ENCODE measurements at places on chromosomes 3 and 15.

DNA sequence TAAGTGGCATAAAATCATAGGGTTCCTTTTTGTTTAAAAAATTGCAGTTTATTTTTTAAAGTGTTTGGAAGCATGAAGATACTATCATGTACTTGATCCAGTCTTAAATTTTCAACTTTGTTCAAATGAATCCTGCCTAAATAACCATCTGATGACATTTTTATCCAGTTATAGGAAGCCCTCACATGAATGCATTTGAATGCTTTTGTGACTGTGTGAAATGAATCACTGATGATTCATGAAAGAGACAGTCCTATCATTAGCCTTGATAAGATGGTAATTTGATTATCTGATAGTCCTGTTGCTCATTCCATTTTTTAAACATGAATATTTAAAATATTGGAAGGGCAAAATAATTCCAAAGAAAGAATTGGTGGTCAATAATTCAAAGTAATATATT, 401.9 kb upstream of the ROBO2 start:
- no peak for DNase-seq

- DNase-seq: peak; percentile 42
Observed at GRCh38 chr3:155323063-155323666, 29.7 kb upstream of the STRIT1 start.

GRCh38 chr15:90270502-90271150, 5.2 kb downstream of the NGRN start:
- DNase-seq: no peak

DNA sequence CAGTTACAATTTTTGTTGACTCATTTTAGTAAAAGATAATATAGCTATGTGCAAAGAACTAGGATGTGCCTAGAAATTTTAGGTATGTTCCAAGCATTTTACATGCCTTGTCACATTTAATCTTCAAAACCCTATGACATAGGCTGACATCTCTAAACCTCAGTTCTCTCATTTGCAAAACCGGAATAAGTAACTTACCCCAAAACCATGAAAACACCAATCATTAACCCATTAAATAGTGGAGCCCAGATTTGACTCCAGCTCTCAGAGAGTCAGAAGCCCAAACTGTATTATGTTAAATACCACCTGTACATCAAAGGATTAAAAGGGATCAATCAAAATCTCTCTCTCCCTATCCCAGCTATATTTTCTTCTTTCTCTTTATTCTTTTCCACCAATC, 36.6 kb downstream of the GSK3B start:
- no peak for DNase-seq

GRCh38 chr15:32972686-32973085, 221.8 kb downstream of the FMN1 start:
- no peak for DNase-seq

DNA sequence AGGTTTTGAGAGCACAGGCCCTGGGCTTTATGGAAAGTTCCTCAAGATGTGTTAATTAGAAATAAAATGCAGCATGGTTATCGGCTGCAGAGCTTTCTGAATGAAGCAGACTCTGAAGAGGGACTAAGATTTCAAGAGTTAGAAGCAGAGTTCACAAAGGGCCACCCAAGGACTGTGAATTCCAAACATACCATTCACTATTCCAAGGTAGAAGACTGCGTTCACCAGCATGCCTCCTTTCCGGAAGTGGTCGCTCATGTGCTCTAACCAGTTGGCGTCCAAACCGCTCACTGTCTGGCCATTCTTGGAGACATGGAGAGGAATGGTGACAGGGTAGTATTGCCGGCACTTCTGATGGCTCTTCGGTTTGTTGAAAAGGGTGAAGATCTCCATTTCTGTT, 104.9 kb downstream of the OXNAD1 start:
- peak; percentile 64 for DNase-seq

DNA sequence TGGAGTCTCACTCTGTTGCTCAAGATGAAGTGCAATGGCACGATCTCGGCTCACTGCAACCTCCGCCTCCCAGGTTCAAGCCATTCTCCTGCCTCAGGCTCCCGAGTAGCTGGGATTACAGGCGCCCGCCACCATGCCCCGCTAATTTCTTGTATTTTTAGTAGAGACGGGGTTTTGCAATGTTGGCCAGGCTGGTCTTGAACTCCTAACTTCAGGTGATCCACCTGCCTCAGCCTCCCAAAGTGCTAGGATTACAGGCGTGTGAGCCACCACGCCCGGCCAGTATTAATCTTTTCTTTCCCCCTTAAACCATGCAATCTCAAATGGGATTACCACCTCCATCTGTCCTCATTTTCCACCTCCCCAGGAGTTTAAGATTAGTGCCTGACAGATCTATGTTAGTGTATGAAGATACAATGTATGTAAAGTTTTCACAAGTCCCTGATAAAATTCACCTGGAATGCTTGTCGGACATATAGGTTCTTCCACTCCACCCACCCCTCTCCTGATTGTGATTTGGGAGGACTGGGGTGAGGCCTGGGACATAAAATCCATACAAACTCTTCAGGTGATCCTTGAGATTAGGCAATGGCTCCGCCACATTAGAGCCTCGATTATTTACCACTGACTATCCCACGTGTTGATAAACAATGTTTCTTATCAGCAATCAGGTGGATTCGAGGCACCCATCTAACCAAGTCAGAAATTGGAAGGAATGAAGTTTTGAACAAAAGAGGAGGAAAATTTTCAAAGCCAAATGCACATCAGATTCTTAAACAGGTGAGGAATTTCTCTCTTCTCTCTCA, 1.2 kb downstream of the PARL start:
- no peak for DNase-seq

GRCh38 chr3:23750573-23751210, 55.1 kb upstream of the UBE2E1 start:
- DNase-seq: no peak

- DNase-seq: no peak
Observed at GRCh38 chr3:137766041-137766875, 2.1 kb downstream of the SOX14 start.

GRCh38 chr3:128422762-128423524, 43.7 kb downstream of the DNAJB8 start:
- DNase-seq: no peak

DNA sequence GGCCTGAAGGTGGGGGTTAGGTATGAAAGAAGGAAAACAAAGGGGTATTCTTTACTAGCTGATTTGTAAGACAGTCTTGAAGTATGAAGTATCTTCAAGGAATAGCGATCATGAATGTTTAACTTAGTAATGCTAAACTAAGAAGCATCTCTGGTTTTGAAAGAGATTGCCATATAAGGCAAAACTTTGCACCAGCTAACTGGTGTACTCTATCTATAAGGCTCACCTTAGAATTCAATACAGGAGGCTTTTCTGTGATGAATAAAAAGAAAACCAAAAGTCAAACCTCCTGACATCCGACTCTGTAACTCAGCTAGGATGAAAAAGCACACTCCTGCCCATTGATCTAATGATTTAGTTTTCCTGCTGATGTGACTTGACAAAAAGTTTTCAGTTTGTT, 54.7 kb downstream of the FOXP1 start:
- DNase-seq: no peak

GRCh38 chr3:178480795-178481194, 55.4 kb upstream of the KCNMB2 start:
- no peak for DNase-seq

GRCh38 chr3:10723991-10724390, 92.0 kb upstream of the SLC6A11 start:
- DNase-seq: no peak

DNA sequence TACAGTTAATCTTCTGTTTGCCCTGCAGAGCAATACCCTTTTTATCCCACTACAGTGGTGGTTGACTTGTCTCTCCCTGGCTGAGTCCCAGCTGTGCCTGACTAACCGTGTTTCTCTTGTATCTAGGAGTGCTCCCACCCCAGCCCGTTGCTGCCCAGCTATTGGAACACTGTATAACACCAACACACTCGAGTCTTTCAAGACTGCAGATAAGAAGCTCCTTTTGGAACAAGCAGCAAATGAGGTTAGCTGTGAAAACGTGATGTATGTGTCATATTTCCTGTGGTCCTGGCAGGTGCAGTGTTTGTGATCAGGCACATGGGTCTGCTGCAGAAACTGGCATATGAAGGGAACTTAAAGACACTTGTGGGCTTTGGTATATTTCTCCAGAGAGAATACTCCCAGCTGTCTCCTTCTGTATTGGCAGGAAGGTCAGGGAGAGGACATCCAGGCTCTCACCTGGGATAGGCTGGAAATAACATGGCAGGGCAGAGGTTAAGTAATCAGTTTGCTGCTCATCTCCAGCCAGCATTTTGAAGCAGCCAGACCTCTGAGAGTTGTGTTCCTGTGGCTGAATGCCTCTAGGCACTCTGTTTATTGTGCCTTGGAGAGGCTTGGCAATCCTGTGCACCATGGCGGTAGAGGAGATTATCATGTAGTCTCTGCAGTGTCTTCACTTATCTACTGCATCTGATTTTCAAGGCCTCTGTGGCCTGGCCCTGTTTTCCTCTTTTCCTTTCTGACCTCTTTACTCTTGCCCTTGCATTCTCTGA, 34.8 kb downstream of the ATG7 start:
- DNase-seq: no peak

- DNase-seq: no peak
Observed at GRCh38 chr3:178073366-178073765, 462.9 kb upstream of the KCNMB2 start.

GRCh38 chr3:105402287-105402801, 35.6 kb downstream of the ALCAM start:
- DNase-seq: no peak

DNA sequence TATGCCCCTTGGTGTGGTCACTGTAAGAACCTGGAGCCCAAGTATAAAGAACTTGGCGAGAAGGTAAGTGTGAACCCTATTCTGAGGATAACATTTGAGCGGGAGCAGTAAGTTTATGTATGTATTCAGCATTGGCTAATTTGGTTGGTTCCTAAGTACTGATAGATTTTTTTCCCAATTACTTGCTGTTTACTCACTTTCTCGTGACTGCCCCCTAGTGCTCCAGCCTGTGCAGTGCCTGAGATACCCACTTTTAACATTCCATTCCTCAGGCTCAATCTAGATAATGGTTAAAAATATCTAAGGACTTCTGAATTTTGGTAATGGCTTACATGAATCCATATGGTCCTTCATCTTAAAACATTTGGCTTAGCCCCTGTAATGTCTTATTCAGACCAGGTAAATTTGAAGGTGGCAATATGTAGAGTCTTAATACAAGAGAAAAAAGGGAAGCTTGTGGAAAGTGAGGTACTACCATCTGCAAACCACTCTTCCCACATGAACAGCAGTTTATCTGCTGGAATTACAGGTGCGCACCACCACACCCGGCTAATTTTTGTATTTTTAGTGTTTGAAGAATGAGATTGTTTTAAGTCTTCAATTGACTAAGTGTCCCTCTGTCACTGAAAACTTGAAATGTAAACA, 7.1 kb downstream of the ELL3 start:
- DNase-seq: no peak

DNA sequence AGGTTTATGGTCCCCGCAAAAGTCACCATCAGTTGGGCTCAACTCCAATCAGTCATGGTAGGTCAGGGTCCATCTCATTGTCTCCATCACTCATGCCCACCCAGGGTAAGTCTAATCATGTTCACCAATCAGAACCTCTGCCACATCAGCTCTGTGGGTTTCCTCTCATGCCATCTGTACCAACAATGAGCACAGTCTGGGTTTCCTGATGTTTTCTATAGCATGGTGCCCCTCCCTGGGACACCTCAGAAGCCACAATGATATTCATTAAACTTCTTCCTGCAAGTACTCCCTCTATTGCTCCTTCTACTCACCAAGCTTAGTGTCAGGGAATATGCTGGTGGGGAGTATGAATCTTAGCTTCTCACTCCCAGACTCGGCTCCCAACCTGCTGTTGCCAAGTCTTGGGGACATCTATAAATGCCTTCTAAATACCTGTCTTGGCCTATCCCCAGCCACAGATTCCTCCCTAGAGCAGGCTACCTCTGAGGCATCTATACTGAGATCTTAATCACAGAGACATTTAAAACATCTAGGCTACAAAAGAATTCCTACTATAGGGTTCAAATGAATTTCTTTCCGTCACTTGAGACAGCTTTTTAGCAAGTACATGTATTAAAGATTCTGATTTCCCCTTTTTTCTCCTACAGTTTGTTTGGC, 5.0 kb upstream of the CCR2 start:
- DNase-seq: no peak

DNA sequence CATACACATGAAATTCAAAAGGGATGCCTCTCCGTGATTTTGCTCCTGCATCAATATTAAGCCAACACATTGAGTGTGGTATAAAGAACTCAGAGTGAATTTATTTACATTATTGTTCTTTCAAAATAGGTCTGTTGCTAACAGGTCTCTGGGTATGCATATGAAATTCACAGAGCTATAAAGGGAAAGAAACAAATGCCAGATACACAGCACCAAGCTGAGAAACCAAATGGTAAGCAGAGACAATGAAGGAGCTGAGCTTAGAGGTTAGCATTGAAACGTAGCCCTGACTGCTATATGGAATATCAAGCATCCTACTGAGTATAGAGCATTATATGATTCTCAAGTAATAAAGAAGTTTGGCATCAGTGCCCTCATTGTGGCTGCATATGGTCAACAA, 712.9 kb downstream of the NSUN3 start:
- DNase-seq: no peak
